ENCODE measurements at places on chromosomes 1 and 21. TPM values are rescaled to one million over a fixed set of nuclear protein-coding genes. Genes with fewer than 3 reads are reported as not detected.

Gene FGR
- total RNA-seq = not detected

Gene ATP1A4
- 0.25 TPM for total RNA-seq

Gene EPHA2
- 3.3 TPM for total RNA-seq

Gene C8B
- total RNA-seq = 4.1 TPM

Gene RAD54L
- total RNA-seq = 14.7 TPM

Gene NBPF10
- total RNA-seq = 0.63 TPM

Gene RGS16
- 27.6 TPM for total RNA-seq

GRCh38 chr1:65229754-65230339 is 79.5 kb upstream of the DNAJC6 start:
- no peak for ATAC-seq

DNA sequence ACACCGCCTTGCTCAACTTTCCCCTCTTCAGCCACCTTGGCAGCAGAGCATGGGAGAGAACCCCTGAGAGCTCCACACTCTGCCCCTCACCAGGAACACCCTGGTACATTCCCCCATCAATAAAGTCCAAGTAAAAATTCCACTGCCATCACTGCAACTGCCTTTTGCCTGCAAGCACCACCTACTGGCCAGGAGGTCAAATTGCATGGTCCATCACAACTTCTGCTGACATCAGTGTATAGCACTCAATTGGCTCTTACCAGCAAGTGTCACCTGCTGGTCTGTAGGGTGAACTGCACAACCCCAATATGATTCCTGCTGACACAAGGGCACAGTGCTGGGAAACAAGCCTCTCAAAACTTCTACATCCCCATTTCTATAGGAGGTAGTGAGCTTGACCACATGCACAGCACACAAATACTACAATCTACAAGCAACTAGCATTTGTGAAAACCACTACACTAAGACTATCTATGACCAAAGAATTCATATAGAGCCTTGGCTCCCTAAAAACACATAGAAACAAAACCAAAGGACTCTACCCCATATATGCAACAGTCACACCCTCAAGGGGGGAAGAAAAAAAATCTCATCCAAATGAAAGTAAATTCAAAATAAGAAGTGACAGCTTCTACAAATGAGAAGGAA is 69.2 kb downstream of the FASLG start:
- ATAC-seq = peak; percentile 77

DNA sequence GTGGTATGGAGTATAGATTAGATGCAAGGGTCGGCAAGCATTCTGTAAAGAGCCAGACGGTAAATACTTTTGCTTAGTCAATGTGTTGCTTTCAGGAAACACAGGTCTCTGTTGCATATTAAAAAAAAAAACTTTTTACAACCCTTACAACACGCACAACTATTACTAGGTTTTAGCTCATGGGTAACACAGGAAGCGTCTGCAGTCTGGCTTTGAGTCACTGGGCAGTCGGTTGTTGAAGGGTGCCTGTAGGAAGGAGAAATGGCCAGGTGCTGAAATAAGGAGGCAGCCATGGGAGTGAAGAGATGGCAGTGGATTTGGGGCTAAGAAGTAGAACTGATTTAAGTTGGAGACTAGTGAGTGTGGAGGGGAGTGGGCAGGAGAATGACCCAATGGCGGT is 192.1 kb downstream of the KCNJ6 start:
- no peak for ATAC-seq

DNA sequence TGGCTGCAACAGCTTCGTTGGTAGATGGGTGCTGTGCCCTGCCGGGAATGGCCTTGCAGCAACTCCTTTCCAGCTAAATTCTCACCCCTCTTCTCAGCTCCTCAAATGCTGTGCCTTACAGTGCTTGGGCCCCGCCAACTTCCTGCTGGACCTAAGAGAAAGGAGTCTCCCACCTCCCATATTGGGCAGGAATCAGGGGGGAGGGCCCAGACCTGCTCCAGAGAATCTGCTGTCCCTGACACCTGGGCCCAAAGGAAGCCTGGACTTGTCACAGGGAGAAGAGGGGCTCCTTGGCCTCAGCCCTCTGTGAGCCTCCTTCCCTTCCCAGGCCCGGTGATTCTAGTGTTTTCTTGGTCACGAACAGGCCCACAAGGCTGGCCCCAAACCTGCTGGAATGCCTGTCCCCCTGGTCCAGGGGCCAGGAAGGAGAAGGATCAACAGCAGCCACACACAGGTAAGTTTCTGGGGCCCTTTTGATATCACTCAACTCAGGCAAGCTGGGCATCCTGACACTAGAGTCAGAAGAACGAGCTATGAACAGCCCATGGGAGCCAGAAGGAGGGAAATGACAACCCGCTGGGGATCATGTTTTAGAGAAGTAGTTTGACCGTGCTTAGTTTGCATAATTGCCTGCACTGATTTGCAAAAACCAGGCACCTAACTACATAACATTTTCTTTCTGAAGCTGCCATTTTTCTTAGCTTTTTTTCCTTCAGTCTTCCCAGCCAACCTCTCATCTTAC is 86.2 kb downstream of the CD247 start:
- no peak for ATAC-seq

DNA sequence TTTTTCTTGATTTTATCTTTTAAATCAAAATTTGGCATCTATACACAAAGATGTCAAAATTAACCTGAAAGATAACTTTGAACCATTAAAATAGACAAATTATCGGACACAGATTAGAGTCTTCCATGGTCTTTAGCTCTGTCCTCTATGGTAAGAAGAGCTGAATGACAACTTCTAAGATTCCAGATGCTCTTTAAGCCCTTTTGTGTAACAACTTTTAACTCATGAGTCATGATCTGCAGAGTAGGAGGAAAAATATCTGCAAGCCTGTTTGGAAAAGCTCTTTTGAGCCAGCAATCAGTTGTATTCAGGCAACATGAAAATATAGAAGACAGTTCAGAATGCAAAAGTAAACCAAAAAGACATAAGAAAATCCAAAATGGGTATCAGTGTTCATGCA is 37.8 kb downstream of the TTC13 start:
- ATAC-seq = no peak

DNA sequence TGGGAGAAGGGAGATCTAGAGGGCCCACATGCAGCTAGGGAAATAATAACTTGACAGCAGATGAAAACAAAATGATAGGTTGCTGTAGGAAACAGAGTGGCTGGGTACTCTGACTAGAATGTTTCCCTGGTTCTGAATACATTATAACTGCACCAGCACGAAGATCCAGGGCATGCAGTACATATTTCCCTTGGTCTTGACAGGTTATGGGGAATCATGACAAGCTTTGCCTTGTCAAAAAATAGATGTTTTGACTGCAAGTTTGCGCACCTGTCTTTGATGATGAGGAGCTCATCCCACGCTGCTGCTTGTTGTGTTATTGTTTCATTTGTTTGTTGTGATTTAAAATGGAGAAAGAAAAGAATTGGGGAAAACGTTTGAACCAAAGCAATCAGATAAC is 292.9 kb downstream of the PDE4B start:
- no peak for ATAC-seq

GRCh38 chr1:33365560-33365997 is 44.7 kb upstream of the A3GALT2 start:
- ATAC-seq = no peak

DNA sequence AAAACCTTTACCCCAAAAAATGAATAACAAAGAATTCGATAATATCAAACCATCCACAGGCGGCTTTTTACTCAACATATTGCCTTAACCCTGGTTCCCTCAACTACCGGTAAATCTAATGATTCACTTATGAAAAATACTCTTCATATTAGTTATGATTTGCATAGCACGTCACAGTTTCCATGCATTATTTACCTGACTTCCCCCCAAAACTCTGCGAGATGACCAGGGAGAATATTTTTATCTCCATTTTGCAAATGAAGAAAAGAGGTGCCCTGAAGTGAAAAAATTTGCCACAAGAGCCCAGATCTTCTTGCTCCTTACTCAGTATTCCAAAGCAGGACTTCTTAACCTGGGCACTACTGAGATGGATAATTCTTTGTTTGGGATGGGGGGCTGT is 2.9 kb downstream of the JAK1 start:
- no peak for ATAC-seq

- ATAC-seq = no peak
Measured at GRCh38 chr1:67224856-67225255, 58.6 kb downstream of the IL23R start.

- peak; percentile 76 for ATAC-seq
Measured at GRCh38 chr1:157163273-157164127, 25.3 kb upstream of the ETV3 start.

GRCh38 chr1:165644064-165644735 is 13.2 kb downstream of the MGST3 start:
- no peak for ATAC-seq

- peak; percentile 27 for ATAC-seq
Measured at GRCh38 chr1:145751491-145752037, 32.3 kb downstream of the CD160 start.

DNA sequence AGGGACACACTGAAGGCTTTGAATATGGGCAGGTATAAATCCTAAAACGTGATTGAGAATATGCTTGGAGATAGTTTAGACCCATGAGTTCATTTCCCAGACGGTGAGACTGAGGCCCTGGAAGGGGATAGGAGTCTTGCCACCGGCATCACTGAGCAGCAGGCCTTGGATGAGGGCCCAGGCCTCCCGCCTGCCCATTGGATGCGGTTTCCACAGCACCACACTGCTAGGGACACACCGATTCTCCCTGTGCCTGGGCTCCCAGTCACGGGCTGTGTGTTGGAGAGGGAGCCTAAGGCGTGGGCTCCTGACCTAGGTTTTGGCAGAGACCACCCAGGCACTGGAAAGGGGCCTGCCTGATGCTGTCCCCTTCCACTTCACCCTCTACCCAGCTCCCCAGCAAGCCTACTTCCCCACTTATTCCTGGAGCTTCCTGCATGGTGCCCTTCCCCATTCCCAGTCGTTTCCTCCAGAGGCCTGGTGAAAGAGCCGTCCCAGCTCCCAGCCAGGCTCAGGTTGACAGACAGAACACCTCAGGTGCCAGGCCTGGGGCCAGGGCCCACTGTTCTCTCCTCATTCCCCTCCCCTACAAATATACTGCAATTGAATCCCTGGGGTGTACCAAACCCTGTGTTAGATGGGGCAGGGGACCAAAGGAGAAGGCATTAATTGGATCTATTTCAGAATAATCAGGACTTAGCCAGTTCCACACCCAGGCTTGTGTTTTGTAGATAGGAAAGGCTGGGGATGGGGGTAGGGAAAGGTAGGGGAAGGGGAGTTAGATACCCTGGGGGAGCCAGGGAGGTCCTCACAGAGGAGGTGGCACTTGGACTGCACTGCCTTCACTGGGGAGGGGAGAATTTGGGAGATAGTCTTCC is 3.4 kb downstream of the FOXO6 start:
- ATAC-seq = no peak

DNA sequence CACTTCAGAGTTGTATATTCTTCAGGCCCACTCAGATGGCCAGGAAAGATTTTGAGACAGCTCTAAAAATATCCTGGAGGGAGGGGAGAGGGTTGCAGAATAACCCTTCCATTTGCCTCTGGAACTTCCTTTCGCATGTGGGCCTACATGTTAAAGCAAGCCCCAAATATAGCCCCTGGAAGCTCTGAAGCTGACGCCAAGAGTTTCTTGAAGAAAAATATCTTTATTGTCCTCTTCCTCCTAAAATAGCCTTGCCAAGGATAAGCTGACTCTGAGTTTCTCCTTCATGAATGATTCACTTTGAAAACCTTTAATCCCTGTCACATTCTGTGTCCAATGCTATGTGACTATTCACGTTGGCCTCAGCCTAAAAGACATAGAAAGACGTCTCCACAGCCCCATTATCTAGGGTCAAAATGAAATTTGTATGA is 6.4 kb downstream of the C1orf116 start:
- no peak for ATAC-seq

- ATAC-seq = no peak
Measured at GRCh38 chr1:98021126-98021525, 100.3 kb upstream of the DPYD start.

DNA sequence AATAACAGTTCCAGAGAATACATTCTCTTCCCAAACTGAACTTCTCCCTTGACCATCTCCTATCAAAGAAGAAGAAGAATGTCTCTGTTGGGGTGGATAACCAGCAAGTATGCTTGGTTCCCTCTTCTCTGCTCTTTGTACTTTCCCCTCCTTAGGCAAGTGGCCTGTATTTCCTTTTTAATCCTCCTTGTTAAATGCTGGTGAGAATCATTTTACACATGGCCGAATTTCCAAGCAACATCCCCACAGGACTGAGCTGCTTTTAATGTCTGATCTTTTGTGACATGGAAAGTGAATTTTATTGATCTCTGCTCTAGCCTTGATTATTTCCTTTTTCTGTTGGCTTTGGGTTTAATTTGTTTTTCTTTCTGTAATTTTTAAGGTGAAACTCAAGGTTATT is 336.7 kb downstream of the DUSP10 start:
- no peak for ATAC-seq

DNA sequence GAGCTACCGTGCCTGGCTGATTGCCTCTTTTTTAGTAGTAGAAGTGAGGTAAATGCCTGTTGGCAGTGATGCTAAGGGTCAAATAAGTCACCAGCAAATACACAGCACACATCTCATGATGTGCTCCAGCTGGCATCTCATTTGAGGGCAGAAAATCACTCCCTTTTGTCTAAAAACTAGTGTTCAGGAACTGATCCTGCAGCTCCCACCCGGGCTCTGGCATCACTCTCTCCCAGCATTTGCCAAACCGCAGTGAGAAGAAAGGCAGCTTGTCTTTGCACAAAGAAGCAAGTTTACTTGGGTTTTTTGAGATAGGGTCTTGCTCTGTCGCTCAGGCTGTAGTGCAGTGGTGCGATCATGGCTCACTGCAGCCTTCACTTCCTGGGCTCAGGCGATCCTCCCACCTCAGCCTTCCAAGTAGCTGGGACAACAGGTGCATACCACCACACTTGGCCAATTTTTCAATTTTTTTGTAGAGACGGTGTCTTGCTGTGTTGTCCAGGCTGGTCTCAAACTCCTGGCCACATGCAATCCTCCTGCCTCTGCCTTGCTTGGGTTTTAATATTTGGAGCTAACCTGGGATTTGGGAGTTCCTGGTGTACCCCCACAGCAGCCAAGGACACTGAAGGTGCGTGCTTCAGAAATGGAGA is 4.1 kb downstream of the RBP7 start:
- no peak for ATAC-seq

DNA sequence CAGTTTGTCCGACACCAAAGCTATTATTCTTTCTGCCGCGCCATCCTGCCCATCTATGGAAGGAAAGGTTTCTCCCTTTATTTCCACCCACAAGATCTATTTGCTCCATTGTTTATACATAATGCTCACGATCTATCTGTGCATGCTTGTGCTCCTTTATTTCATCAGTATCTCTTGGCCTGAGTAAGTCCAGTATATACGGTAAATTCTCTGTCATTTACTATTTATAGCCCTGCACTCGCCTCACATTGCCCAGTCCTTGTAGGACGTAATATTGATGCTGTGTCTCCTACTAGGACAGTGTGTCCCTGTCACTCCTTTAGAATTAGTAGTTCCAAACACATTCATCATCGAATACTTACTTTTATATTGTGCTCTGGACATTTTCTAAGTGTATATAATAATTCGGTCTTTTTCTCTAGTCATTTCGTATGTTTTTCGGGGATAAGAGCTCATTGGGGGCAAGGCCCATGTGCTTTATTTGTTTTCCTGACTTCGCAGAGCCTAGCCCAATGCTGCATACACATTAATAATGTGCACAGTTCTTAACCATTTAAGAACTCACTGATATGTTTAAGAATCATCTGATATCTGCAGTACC is 3.1 kb upstream of the NID1 start:
- ATAC-seq = peak; percentile 84

All from motor neuron (in vitro differentiated cells).